Esophagus muscularis mucosa (tissue), 4 donors: ENCODE measurements at places on chromosomes 2 and 18. TPM values are rescaled to one million over a fixed set of nuclear protein-coding genes. Genes with fewer than 3 reads are reported as not detected.

Gene NOL4
- total RNA-seq, result not detected

Gene DLGAP1
- 1.4 TPM for total RNA-seq

Gene STARD6
- not detected for total RNA-seq

Gene GRHL1
- total RNA-seq, result 0.86 TPM

Gene RBM44
- 0.99 TPM for total RNA-seq

Gene IL36B
- not detected for total RNA-seq

Gene CYRIA
- total RNA-seq, result 10.3 TPM

DNA sequence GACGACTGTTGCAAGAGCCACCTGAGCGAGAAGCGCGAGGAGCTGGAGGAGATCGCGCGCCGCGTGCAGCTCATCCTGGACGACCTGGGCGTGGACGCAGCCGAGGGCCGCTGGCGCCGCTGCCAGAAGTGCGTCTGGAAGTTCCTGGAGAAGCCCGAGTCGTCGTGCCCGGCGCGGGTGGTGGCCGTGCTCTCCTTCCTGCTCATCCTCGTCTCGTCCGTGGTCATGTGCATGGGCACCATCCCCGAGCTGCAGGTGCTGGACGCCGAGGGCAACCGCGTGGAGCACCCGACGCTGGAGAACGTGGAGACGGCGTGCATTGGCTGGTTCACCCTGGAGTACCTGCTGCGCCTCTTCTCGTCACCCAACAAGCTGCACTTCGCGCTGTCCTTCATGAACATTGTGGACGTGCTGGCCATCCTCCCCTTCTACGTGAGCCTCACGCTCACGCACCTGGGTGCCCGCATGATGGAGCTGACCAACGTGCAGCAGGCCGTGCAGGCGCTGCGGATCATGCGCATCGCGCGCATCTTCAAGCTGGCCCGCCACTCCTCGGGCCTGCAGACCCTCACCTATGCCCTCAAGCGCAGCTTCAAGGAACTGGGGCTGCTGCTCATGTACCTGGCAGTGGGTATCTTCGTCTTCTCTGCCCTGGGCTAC is 1.2 kb downstream of the KCNF1 start:
- peak overlapping the region; percentile 57 for H3K27ac ChIP-seq
- H3K27me3 ChIP-seq, result peaks cover 54% of the 10 kb centered on the region
- H3K4me1 ChIP-seq, result no peaks in the 10 kb centered on the region
- DNase-seq, result no peak

DNA sequence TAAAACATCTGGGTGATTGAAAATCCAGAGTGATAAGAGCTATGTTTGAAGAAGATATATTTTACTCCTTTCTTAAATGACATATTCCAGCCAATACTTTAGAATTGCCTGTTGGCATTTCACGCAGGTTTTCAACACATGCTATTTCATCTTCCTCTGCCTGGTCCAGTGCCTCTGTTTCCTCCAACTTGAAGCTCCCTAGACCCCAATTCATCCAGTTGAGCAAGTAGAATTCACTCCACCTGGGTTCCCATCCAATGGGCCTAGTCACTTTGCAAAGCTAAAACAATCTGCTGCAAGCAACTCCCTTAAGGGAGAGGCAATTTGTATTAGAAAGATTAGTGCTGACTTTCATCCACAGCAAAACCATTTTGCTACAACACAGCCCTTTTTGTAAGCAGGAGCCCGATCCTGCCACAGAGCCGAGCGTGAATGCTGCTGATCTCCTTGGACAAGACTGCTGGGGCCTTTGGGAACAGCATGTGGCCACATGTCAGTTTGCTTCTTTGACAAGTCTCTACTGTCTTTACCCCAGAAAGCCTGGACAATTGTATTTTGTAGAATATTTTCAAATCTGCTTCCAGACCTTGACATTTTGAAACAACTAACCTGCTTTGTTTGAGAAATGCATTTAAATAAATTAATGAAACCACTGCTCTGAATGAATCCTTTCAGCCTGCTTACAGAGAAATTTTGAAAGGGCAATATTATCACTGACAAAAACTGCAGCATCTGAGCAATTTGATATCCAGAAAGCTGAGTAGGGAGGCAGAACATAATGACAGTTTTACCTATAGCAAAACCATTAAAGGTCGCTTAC is 259.1 kb downstream of the TDRD15 start:
- no peaks in the 10 kb centered on the region for H3K36me3 ChIP-seq

DNA sequence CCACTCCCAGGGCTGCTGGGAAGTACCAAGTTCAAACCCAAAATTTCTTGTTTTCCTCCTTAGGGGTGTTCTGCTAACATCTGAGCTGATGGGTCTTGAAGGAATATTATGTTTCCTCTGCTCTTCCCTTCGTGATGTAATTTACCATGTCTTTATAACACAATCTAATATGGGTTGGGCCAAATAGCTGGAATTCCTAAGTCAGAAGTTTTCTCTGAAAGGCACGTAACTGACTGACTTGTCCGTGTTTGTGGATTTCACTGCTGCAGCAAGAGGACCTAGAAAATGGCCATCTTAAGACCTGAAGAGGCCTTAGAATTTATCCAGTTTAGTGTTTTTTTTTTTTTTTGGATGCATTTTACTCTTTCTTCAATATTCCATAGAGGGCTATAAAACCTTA is 256.7 kb downstream of the DCDC2C start:
- H3K36me3 ChIP-seq, result no peaks in the 10 kb centered on the region
- H3K4me3 ChIP-seq, result no peak overlapping the region
- H3K27me3 ChIP-seq, result no peaks in the 10 kb centered on the region

GRCh38 chr2:158651358-158652057 is 143.6 kb upstream of the DAPL1 start:
- H3K36me3 ChIP-seq, result peaks cover 6% of the 10 kb centered on the region
- H3K27me3 ChIP-seq, result no peaks in the 10 kb centered on the region
- no peak overlapping the region for H3K27ac ChIP-seq
- peaks cover 3% of the 10 kb centered on the region for H3K4me1 ChIP-seq

- H3K27ac ChIP-seq, result no peak overlapping the region
- no peaks in the 10 kb centered on the region for H3K27me3 ChIP-seq
- H3K4me1 ChIP-seq, result peaks cover 42% of the 10 kb centered on the region
- peaks cover 12% of the 10 kb centered on the region for H3K36me3 ChIP-seq
Observed at GRCh38 chr2:268323-268722, 3.6 kb downstream of the ACP1 start.

- no peak overlapping the region for H3K4me3 ChIP-seq
- DNase-seq, result no peak
- no peak overlapping the region for H3K27ac ChIP-seq
- H3K36me3 ChIP-seq, result no peaks in the 10 kb centered on the region
Observed at GRCh38 chr2:187748958-187749357, 194.7 kb upstream of the TFPI start.

- no peak overlapping the region for H3K27ac ChIP-seq
- no peaks in the 10 kb centered on the region for H3K36me3 ChIP-seq
Observed at GRCh38 chr2:178205853-178206521, 11.7 kb downstream of the OSBPL6 start.

DNA sequence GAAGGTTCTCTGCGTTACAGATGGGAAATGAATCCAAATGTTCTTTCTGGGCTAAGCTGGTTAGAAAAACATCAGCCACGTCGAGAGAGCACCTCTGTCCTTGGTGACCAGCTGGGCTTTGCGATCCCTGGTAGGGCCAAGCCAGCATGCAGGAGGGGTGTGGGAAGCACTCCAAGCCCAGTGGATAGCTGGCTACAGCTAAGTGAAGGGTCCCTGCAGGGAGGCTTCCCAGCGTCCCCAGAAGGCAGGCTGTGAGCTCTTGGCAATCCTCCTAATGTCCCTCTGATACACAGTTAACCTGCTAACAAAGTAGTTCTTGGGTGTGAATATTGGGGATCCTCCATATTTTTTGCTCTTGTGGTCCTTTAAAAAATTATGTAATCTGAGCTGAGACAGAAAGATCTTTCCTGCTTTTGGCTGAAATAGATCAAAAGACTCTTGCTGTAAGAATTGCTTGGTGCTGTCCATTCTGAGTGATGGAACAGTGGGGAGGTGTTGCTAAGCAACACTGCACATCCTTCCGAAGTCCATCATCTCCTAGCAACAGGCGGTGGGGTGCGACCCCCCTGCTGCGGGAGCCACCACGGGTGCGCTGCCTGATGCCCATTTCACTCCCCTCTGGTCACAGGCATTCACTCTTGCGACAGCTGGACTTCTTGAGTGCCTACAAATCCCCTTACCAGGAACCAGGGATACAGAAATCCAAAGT is 88.5 kb upstream of the UXS1 start:
- H3K4me3 ChIP-seq, result no peak overlapping the region
- H3K27ac ChIP-seq, result no peak overlapping the region
- H3K4me1 ChIP-seq, result no peaks in the 10 kb centered on the region
- no peaks in the 10 kb centered on the region for H3K27me3 ChIP-seq
- peak; percentile 42 for DNase-seq
- H3K36me3 ChIP-seq, result no peaks in the 10 kb centered on the region
